ENCODE measurements at places on chromosomes 11 and 22.

DNA sequence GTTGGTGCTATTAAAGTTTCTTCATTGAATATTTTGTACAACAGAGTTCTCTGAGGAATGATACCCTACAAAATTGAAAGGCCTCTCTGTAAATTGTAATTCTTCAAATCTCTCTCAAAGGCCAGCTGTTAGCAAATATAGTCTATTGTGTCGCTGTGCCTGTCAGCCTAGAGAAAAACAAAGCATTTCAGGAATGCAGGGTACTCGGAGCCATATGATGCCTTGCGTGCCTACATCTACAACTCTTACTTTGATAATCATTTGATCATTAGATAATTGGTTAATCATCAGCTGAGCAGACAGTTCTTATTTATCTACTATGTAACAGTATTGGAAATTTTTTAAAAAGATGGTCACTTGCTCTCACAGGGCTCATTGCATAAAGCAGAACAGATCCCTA, 67.3 kb downstream of the RNF169 start:
- no peak for DNase-seq

DNA sequence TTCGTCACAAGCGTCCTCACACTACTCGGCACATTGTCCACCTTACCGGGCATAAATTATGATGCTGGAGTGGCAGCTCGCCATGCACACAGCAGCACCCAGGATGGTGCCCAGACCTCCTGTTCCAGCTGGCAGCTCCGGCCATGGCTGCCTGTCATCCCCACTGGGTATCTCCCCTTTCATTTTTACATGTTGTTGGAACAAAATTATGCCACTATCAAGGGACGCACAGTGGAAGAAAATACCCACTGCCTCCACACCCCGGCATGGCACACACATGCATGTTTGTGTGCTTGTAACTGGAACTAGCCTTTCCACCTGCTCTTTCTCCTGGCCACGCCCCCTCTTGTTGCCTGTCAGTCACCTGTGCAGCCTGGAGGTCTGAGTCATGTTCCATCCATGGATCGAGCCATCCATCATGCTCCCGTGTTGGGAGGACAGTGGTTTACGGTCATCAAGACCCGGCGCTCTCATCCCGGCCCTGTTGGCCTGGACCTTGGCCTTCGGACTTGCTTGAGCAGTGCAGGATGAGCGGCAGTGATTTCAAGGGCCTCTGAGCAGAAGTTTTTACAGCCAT, 1069.6 kb downstream of the BRD1 start:
- DNase-seq: no peak

DNA sequence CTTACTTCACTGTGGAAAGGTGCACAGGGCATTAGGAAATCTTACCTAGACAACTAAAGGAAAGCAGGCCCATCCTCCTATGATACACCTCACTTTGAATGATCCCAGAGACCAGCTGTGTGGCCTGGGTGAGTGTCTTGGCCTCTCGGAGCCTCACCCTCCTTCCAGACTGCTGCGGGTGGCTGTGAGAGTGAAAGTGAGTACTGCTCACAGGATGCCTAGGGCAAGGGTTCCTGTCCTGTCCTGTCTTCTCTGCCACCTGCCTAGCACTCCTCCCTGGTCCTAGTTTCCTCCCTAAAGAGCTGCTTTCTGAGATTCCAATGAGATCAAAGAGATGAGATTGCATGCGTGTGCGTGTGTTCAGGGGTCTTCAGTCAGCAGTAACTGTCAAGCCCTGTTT, 19.5 kb upstream of the ADORA2A start:
- no peak for DNase-seq

- no peak for DNase-seq
These were observed 2.7 kb upstream of the RTN4RL2 start for GRCh38 chr11:57457643-57458023.

GRCh38 chr11:78533399-78533798, 41.3 kb downstream of the NARS2 start:
- DNase-seq: no peak

- no peak for DNase-seq
These were observed 26.5 kb upstream of the PPARA start for GRCh38 chr22:46123694-46124382.

- DNase-seq: no peak
These were observed 111.6 kb downstream of the BLID start for GRCh38 chr11:122004446-122004845.

DNA sequence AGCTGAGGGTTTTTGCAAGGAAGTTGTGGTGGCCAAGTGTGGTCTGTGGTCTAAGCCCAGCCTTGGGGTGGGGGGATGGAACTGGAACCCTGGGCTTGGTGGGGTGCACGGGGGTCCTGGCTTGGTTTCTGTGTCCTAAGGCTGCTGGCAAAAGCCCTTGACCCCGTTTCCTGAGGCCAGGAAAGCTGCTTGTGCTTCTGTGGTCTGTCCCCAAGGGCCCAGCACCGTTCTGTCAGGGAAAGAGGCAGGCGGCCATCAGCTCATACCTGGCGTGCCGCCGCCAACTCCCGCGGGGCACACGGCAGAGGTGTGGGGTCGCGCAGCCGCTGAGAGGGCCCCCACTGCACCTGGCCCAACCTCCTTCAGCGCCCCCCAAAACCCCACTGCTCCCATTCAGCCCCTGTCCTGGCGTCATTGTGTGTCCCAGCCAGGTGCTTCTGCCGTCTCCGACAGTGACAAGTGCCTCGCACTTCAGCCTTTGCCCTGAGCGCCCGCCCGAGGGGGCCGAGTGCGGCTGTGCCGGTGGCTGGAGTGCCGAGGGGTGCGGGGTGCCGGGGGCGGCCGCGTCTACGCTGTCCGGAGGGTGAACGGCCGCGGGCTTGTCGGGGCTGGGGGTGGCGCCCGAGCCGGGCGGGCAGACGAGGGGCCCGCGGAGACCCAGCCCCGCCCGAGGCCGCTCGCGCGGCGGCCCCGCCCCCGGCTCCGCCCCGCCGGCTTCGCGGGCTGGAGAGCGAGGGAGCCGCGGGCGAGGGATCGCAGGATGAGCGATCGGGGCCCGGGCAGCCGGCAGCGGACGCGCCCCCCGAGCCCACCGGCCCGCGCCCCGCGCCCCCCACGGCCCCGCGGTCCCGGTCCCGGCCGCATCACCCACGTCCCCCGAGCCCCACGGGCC, at the start of gene CNIH2:
TSS of gene CNIH2 (plus strand) at position 705 of the 892 bp plus-strand sequence. CDS start 282 bp downstream, outside the sequence.
- no peak for DNase-seq

DNA sequence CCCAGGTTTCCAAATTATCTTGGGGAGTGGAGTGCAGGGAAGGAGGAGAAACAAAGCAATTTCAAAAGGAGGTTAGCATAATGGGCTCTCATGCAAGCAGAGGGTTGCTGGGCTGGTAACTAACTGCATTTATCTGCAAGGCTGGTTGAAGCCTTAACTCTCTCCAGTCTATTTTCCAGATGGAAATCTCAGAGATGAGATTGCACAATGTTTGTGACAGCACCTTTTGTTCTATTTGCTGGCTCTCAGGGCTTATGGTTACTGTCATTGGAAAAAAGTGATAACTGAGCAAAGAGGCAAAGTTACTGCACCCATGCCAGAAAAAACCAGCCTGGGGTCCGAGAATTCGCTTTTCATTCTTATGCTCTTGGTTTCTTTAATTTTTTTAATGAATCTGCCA, 33.2 kb downstream of the ABCC8 start:
- no peak for DNase-seq

DNA sequence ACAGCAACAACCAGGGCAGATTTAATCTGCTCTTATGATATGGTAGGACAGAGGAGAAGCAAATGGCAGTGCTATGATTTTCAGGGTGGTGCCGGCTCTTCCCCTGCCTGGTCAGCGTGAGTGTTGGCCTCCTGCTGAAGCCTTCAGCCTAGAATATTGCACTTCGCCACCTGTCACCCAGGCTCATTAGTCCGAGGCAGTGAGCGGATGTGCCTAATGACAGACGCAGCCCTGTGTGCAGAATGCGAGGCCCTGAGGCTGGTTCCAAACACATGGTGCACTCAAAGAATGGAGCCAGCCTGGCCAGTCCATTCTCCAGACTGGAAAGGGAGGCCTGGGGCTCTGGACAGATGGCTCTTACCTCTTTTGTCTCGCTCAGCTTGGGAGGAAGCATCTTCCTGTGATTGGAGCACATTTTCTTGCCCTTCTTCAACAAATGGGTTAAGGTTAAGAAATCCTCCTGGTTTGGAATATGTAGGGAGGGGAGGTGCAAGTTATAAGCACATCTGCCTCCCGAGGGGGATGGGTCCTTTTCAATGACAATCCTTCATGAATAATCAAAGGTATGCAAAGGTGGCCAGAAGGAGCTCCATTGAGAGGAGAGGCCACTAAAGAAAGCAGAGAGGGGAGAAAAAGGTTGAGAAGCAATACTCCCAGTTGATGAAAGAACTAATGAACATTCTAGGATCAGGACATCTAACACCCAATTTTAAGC, 39.7 kb upstream of the GALNT18 start:
- no peak for DNase-seq

- no peak for DNase-seq
These were observed 68.6 kb upstream of the TMEM45B start for GRCh38 chr11:129747071-129747470.

- DNase-seq: peak; percentile 20
These were observed 1.9 kb downstream of the NLRP6 start for GRCh38 chr11:279966-280705.

DNA sequence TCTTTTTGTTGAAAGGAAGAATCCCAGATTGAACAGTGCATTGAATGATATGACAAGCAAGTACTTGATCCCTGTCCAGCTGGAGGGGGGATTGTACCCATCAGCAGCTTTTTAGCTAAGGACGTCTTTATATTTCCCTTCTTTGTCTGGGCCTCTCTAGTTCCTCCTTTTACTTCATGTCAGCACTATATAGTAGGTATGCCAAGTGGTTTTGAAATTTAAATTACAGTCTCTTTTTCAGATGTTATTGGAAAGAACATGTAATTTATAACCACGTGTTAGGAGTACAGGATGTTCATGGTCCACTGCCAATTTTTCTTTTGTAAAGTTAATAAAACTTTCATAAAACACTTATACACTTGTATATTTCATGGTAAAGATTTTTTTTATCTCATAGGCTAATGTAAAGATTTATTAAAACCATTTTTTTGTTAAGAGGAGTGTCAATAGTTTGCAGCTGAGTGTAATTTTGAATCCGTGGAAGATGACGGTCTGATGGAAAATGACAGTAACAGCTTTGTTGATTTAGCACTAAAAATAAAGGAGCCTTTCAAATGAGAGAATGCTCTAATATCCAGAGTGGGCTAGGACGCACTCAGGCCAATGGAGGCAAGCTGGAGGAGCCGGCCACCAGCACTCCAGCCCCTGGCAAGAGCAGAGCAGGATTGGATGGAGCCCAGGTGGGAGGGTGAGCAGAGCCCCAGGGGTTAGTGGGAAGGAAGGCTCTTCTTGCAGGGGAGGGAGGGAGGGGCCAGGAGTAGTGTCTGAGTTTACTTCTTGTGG, 488.3 kb downstream of the INSC start:
- DNase-seq: no peak

DNA sequence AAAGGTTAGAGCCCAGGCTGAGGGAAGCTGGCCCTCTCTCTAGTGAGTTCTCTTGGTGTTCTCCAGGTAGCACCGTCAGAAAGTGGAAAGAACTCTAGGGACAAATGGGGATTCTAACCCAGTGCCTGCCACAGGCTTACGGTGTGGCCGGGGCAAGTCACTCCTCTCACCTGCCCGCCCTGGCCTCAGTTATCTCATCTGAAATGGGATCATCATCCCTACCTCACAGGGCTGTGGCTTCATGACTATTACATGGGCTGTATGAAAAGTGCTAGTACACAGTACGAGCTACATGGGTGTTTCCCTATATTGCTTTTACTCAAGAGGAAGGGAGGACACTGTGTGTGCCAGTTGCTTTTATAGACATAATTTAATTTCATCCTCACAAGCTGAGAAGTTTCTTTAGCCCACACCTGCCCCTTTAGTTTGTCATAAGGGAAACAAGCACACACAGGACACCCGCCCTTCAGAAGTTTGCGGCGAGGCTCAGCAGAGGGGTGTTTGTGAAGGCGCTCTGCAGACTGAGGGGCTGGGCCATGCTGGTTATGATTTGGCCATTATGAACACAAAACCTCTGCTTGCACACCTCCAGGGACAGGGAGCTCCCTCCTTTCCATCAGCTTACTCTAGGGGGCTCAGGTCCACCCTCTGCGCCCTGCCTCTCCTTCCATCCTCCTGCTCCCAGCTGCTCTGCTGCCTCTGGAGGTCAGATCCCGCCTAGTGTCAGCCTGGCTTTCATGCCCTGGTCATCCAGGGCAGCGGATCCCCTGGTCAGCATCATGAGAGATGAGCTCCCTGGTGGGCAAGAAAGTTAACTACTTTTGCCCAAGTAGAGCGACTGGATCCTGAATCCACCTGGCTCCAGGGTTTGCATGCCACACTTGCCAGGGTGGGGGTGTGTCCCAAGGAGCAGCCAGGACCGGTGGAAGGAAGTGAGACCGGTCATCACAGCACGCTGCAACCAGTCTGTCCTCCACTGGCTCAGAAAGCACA, 1.2 kb downstream of the KLHL35 start:
- no peak for DNase-seq
